Natural killer cell (primary cell): ENCODE measurements at places on chromosomes 12 and 14. TPM values are rescaled to one million over a fixed set of nuclear protein-coding genes. Genes with fewer than 3 reads are reported as not detected.

DNA sequence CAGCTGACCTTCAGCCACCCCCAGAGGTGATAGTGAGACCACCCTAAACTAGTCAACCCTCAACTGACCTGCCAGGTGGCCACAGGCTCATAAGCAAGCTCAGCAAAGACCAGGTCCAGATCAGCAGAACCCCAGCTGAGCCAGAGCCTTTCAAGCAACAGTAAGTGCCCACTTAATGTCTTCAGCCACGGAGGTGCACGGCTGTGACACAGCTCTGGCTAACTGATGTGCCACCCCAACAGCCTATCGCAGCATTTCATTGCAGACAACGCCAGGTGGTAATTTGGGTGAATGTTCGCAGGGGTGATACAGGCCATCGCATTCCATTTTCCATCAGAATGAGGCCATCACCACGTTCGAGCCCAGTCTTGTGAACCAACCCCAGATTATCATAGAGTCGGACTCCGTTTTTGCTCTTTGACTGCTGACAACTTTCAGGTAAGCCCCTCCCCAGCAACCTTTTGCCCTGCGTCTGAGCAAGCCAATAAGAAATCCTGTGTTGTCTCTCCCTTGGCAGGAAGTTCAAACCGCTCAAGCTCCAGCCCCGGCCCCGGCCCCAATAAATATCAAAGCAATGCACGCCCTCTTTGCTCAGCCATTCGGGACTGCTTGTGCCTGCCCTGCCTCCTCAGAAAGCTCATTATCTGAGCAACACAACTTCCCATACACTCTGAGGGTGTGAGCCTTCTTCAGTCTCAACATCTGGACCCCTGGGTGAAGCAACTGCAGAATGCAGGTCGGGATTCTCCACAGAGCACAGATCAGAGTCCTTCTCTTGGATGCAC lies 44.4 kb downstream of the JAG2 start:
- DNase-seq = no peak

GRCh38 chr14:87698481-87698880 lies 294.5 kb downstream of the GALC start:
- no peak for DNase-seq

- no peak for DNase-seq
These were observed 7.6 kb downstream of the TMEM179 start for GRCh38 chr14:104596927-104597351.

- no peak for DNase-seq
These were observed 30.6 kb downstream of the NAV3 start for GRCh38 chr12:77861317-77861716.

GPR132 gene
- 18.2 TPM for total RNA-seq

SLC17A8 gene
- not detected for total RNA-seq

DNA sequence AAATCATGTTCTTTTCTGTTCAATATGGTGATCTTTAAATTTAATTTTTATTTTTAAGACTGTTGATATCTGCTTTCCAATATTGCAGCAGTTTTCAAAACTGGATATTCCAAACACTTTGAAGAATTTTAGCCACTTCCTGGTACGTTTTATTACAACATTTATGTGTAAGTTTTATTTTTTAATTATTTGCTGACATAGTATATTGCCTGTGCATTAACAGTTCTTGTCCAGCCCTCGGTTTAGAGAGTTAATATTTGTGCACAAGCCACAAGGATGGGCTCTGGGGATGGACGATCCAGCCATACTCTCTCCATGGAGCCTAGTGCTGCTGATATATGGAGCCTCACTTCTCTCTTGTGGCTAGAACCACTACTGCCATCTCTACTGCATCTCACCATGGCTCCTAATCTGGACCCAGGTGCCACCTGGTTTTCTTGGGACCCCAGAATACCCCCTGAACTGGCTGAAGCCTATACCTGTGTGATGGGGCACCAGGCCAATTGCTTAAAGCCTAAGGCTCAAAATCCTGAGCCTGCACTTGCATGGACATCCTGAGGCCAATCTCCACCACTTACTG lies 262.5 kb downstream of the RASSF9 start:
- DNase-seq = no peak

- peak; percentile 69 for DNase-seq
These were observed 19.3 kb downstream of the BRF1 start for GRCh38 chr14:105281371-105282097.

RNF31 gene
- 134 TPM for total RNA-seq

DNA sequence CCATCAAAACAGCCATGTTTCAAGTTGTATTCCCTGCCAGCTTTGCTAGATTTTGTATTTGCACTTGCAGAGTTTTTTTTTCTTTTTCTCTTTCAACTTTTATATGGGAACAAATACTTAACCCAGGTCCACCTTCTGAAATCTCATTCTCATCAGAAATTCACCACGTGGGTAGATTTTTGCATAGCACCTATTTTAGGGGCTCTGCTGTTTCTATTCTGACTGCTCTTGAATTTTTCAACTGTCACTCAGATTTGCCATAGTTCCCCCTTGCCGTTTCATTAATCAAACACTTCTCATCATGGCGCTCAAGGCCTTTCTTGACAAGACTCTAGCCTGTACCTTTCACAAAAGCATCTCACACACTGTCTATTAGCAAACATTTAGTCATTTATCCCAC lies 767.2 kb downstream of the VRK1 start:
- DNase-seq = no peak

C12orf60 gene
- 0.28 TPM for total RNA-seq

ATF1 gene
- 20.1 TPM for total RNA-seq
